Central memory CD8-positive, alpha-beta T cell (primary cell): ENCODE measurements at places on chromosomes 6 and 20.

GRCh38 chr20:12395353-12395752 lies 477.7 kb downstream of the BTBD3 start:
- peaks cover 3% of the 10 kb centered on the region for H3K36me3 ChIP-seq
- no peak for DNase-seq
- H3K27ac ChIP-seq, result no peak overlapping the region
- no peak overlapping the region for H3K4me3 ChIP-seq

DNA sequence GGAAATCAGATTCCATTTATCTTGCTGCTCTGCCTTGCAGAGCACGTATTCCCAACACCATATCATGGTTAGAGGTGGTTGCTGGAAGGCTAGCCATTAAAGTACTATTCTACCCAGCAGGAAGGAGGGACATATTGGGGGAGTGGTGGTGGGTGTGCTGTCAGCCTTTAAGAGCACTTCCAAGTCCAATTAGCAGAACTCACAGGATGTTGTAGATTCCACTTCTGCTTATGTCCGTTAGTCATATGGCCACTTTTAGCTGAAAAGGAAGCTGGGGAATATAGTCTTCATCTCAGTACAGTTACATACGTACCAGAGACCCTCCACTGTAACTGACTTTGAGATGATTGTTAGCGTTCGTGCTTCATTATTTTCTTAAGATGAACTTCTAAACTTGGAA lies 94.4 kb downstream of the SAMD3 start:
- H3K27ac ChIP-seq, result no peak overlapping the region
- H3K27me3 ChIP-seq, result no peaks in the 10 kb centered on the region
- peaks cover 8% of the 10 kb centered on the region for H3K36me3 ChIP-seq
- DNase-seq, result no peak
- no peak overlapping the region for H3K4me3 ChIP-seq

DNA sequence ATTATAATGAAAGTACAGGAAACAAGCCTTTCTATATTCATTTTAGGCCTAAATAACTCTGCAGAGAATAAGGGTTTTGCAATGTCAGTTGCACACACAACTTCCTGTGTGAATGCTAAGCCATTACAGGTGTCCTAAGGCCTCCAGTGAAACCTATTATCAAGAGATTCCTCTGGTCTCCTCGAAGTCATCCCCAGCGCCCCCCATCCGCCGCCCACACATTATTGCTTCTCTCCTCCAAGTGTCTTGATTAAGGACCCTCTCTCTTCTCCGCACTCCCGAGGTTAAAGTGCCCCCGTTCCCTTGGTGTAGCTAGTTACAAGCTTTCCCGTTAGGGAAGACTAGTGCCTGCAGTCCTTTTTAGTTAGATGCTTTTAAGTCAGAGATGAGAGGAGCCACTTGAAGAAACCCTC lies 1.3 kb downstream of the HIVEP2 start:
- H3K36me3 ChIP-seq, result peaks cover 50% of the 10 kb centered on the region
- H3K4me1 ChIP-seq, result peaks cover 56% of the 10 kb centered on the region
- H3K4me3 ChIP-seq, result peak overlapping the region; percentile 96
- peak; percentile 35 for DNase-seq
- H3K27me3 ChIP-seq, result no peaks in the 10 kb centered on the region

DNA sequence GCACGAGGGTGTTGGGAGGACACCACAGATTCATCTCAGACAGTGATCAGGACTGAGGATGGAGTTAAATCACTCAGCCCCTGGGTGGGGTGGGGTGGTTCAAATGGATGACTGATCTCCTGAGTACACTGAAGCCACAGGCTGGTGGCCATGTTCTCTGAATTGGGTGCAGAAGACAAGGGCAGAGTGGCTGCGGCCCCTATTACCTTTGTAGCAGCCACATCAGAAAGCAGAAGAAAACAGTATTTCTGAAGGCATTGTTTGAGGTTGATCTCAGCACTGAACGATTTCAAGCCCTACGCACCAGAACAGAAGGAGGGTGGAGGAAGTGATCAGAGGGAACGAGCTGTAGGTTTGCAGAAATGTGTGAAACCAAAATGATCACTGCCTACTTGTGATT lies 71.6 kb downstream of the SH3BGRL2 start:
- H3K4me3 ChIP-seq, result peak overlapping the region; percentile 48
- peaks cover 1% of the 10 kb centered on the region for H3K36me3 ChIP-seq
- DNase-seq, result no peak
- H3K4me1 ChIP-seq, result peaks cover 15% of the 10 kb centered on the region
- no peaks in the 10 kb centered on the region for H3K27me3 ChIP-seq

GRCh38 chr6:106156863-106157262 lies 70.7 kb downstream of the PRDM1 start:
- H3K4me3 ChIP-seq, result no peak overlapping the region
- no peak for DNase-seq
- H3K4me1 ChIP-seq, result peaks cover 6% of the 10 kb centered on the region
- no peak overlapping the region for H3K27ac ChIP-seq

- H3K27me3 ChIP-seq, result no peaks in the 10 kb centered on the region
- H3K27ac ChIP-seq, result no peak overlapping the region
- no peaks in the 10 kb centered on the region for H3K4me1 ChIP-seq
- no peak for DNase-seq
Observed at GRCh38 chr6:49327005-49327404, 136.0 kb downstream of the MMUT start.

- peaks cover 6% of the 10 kb centered on the region for H3K4me1 ChIP-seq
- DNase-seq, result no peak
- H3K4me3 ChIP-seq, result no peak overlapping the region
- H3K27me3 ChIP-seq, result no peaks in the 10 kb centered on the region
Observed at GRCh38 chr20:2859330-2860121, 13.8 kb upstream of the PTPRA start.

GRCh38 chr6:99882128-99882702 lies 111.8 kb downstream of the MCHR2 start:
- no peaks in the 10 kb centered on the region for H3K36me3 ChIP-seq
- peaks cover 26% of the 10 kb centered on the region for H3K27me3 ChIP-seq
- H3K4me3 ChIP-seq, result no peak overlapping the region
- no peaks in the 10 kb centered on the region for H3K4me1 ChIP-seq

- peaks cover 2% of the 10 kb centered on the region for H3K36me3 ChIP-seq
- no peak for DNase-seq
- H3K4me1 ChIP-seq, result no peaks in the 10 kb centered on the region
- no peak overlapping the region for H3K27ac ChIP-seq
Observed at GRCh38 chr20:62365814-62366369, 1.2 kb downstream of the LAMA5 start.

DNA sequence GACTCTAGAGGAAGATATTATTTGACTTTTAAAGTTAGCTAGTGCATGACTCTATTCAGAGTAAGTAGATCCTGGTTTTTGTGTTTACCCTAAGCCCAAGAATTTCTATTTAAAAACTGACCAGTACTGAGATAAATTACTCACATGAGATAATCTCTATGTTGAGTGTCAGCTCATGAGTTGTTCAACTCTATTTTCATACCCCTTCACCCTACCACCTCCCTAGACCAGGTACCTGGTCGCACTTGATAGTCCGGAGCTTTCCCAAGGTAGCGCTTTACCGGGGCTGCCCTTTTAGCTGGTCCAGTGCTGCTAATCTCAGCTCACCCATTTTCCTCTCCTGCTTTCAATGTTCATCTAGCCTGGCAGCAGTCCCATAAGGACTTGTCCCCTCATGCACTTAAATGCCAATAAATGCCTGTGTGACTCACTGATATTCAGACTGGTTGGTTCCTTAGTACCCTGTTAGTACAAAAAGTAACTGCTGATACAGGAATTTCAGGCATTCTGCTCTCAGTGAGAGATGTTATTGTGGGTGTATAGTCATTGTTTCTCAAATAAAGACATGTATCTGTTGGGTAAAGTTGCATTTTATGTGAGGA lies 503.9 kb downstream of the ADGRB3 start:
- H3K4me1 ChIP-seq, result no peaks in the 10 kb centered on the region
- no peak overlapping the region for H3K4me3 ChIP-seq
- no peak for DNase-seq
- H3K27me3 ChIP-seq, result no peaks in the 10 kb centered on the region
- H3K36me3 ChIP-seq, result no peaks in the 10 kb centered on the region

GRCh38 chr6:56757588-56757984 lies 114.9 kb upstream of the DST start:
- DNase-seq, result no peak
- H3K27ac ChIP-seq, result no peak overlapping the region
- H3K27me3 ChIP-seq, result no peaks in the 10 kb centered on the region
- no peak overlapping the region for H3K4me3 ChIP-seq

DNA sequence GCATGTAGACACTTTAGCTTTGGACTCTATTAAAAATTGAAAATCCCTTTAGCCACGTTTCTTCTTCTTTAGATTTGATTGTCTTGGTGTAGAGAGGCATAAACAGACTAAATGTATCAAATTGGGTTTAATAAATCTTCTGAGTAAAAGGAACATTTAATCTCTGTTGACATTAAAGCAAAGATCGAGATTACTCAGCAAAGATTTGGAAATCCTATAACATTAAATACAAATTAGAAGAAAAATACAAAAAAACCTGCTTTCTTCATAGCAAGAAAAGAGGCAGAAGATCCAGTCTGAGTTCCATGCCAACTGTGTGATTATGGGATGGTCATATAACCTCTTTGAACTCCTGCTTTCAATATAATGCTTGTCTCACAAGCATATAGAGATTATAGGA lies 172.3 kb downstream of the GJA1 start:
- H3K27me3 ChIP-seq, result no peaks in the 10 kb centered on the region
- DNase-seq, result no peak
- no peaks in the 10 kb centered on the region for H3K4me1 ChIP-seq
- no peaks in the 10 kb centered on the region for H3K36me3 ChIP-seq
- H3K27ac ChIP-seq, result no peak overlapping the region

GRCh38 chr6:130525408-130525807 lies 159.6 kb downstream of the TMEM200A start:
- peaks cover 2% of the 10 kb centered on the region for H3K36me3 ChIP-seq
- peaks cover 34% of the 10 kb centered on the region for H3K4me1 ChIP-seq
- no peaks in the 10 kb centered on the region for H3K27me3 ChIP-seq
- H3K27ac ChIP-seq, result peak overlapping the region; percentile 84

DNA sequence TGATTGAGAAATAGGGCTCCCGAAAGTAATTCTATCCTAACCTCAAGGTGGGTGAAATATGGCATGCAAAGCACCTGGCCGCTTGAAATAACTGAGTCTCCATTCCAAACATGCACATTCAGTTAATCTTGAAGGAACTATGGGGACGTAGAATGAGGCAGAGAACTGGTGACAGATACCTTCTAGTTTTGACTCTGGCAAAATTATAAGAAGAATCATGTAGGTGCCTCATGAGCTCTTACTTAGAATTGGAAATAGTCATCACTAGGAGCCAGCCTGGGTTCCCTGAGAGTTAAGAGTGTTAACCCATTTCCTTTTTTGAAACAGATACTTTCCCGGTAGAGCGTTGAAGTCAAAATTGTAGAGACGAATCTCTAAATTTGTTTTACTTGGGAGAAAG lies 49.3 kb downstream of the RPF2 start:
- H3K27ac ChIP-seq, result no peak overlapping the region
- H3K4me1 ChIP-seq, result no peaks in the 10 kb centered on the region
- peaks cover 3% of the 10 kb centered on the region for H3K36me3 ChIP-seq
- no peak for DNase-seq
- H3K4me3 ChIP-seq, result no peak overlapping the region

- no peaks in the 10 kb centered on the region for H3K27me3 ChIP-seq
- H3K27ac ChIP-seq, result peak overlapping the region; percentile 3
- H3K4me1 ChIP-seq, result peaks cover 10% of the 10 kb centered on the region
- no peak overlapping the region for H3K4me3 ChIP-seq
Observed at GRCh38 chr6:90008908-90009501, 114.7 kb downstream of the GJA10 start.

GRCh38 chr6:43973357-43973756 lies 153.9 kb downstream of the MRPL14 start:
- DNase-seq, result no peak
- H3K4me3 ChIP-seq, result no peak overlapping the region
- no peak overlapping the region for H3K27ac ChIP-seq
- peaks cover 27% of the 10 kb centered on the region for H3K27me3 ChIP-seq

DNA sequence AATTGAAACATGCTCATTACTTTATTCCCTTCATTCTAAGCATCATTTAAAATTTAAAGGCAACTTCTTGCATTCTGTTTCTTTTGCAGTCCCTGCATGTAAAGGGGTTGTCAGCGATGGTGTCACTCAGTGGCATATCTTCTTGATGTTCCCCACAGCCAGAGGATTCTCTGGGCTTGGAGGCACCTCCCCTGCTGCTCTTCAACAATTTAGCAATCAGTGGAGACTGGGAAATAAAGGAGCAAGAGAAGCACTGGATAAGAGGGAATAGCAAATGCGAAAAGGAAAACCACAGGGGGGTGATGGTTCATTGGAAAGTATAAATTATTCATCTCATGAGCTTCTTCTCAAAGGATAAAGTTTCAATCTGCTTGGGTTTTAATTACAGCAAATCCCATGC lies 30.7 kb upstream of the MC3R start:
- H3K4me1 ChIP-seq, result no peaks in the 10 kb centered on the region
- H3K27me3 ChIP-seq, result peaks cover 34% of the 10 kb centered on the region

DNA sequence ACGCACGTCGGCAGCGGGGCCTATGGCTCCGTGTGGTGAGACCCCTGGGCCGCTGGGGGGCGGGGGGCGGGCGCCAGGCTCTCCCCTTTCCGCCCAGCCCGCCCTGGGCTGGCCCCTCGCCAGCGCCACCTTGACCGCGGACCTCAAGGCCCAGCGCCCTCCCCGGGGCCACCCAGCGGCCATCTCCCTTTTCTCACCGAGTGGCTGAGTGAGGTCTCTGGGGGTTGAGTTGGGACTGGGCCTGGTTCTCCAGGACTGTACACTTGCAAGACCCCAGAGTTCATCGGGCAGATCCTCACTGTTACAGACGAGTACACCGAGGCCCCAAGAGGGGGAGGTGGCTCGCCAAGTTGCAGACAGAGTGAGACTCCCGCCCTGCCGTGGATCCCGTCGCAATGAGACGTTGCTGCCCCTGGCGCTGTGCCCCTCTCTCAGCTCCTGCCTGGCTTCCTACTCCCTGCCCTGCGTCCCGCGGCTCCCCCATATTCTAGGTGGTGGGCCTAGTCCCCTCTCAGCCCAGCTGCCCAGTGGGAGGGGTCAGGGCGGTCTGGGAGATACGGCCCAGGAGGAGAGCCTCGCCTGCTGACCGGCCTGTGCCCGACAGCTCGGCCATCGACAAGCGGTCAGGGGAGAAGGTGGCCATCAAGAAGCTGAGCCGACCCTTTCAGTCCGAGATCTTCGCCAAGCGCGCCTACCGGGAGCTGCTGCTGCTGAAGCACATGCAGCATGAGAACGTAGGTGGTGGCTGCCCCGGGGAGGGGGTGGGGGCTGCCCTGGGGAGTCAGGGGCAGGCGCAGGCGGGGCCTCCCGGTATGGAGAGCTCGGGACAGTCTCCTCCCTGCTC lies 576 bp downstream of the MAPK13 start:
- H3K36me3 ChIP-seq, result peaks cover 25% of the 10 kb centered on the region
- peaks cover 57% of the 10 kb centered on the region for H3K4me1 ChIP-seq
- peak overlapping the region; percentile 4 for H3K27ac ChIP-seq
- peak; percentile 27 for DNase-seq

- DNase-seq, result no peak
- H3K4me3 ChIP-seq, result no peak overlapping the region
- H3K27ac ChIP-seq, result no peak overlapping the region
- no peaks in the 10 kb centered on the region for H3K4me1 ChIP-seq
Observed at GRCh38 chr20:61640131-61640870, 388.2 kb downstream of the CDH4 start.

- H3K27ac ChIP-seq, result no peak overlapping the region
- DNase-seq, result no peak
- no peaks in the 10 kb centered on the region for H3K4me1 ChIP-seq
- H3K4me3 ChIP-seq, result no peak overlapping the region
- no peaks in the 10 kb centered on the region for H3K27me3 ChIP-seq
Observed at GRCh38 chr6:11486051-11486450, 51.5 kb upstream of the TMEM170B start.
